ENCODE measurements at places on chromosomes 12 and 14.

GRCh38 chr14:94239406-94239805 is 53.7 kb downstream of the SERPINA10 start:
- no peak for DNase-seq

GRCh38 chr14:53441789-53442188 is 288.7 kb upstream of the DDHD1 start:
- DNase-seq: no peak

DNA sequence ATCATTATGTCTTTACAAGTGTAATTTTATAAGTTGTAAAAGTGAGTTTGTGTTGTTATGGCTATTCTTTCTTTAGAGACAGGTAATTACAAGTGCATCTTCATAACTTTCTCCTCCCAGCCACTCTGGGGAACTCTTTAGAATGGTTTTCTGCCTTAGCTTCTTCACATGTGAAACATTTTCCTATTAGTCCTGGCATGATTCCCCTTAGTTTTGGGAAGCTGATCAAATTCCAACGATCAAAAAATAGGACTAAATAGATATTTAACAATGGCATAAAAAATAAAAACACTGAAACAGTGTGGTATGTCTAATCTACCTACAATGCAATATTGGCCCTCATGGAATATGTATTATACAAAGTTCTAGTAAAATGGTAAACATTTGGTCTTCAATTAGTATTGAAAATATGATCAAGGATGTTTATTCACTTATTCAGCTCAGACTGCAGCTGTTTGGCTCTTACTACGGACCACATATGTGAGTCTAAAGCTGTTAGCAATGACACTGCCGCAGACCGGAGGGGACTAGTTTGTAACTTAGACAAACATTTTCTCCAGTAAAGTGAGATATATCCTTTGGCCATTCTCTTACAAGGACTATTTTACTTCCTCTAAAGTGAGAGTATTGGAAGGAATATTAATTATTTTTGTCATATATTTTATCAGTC is 890.8 kb upstream of the USP15 start:
- no peak for DNase-seq

GRCh38 chr12:13218641-13219040 is 22.1 kb downstream of the EMP1 start:
- DNase-seq: no peak
